ENCODE measurements at places on chromosomes 2 and 18.

- DNase-seq: peak; percentile 69
Observed at GRCh38 chr2:237774811-237775553, 23.6 kb upstream of the RBM44 start.

- DNase-seq: peak; percentile 28
Observed at GRCh38 chr18:70127359-70127758, 78.1 kb downstream of the RTTN start.

DNA sequence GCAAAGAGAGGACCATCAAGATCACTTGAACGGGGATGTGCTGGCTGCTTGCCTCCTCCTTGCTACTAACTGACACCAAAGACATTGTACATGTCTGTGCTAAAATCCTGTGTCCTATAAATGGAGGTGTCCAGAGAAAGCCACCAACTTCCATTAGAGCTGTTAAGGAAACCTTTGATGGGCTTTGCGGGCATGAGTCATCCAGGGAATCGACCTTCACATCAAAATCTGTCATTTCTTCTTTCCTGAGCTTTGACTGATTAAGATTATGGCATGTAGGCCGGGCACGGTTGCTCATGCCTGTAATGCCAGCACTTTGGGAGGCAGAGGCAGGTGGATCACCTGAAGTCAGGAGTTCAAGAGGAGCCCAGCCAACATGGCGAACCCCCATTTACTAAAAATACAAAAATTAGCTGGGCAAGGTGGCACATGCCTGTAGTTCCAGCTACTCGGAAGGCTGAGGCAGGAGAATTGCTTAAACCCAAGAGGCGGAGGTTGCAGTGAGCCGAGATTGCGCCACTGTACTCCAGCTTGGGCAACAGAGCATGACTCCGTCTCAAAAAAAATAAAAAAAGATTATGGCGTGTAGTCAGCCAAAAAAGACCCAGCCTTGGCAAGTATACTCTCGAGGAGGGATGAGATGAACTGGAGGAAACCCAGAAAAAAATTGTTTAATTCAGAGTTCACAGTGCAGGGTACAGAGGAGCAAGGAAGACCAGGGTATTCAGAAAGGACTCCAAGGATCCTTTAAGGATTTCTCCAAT is 115.8 kb downstream of the CABLES1 start:
- DNase-seq: no peak

- no peak for DNase-seq
Observed at GRCh38 chr2:240602266-240603050, 15.9 kb downstream of the CAPN10 start.

DNA sequence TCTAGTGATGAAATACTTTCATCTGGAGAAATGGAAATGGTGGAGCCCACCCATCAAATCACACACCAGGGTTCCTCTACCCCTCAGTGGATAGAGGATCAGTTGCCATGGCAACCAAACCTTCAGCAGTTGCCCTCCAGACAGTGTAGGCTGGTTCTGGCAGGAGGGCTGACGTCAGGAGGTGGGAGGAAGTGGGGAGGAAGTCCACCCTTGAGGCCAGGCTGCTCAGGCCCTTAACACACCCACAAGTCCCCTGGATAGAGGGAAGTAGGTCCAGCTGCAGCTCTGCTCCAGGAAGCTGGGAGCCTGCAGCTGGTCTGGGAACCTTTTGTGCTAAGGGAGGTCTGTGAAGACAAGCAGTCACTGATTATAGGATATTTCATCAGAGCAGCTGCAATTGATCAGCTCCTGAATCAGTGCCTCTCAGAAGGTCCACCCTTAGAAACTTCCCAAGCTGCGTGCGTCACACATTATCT is 186.6 kb downstream of the MTX2 start:
- peak; percentile 63 for DNase-seq

DNA sequence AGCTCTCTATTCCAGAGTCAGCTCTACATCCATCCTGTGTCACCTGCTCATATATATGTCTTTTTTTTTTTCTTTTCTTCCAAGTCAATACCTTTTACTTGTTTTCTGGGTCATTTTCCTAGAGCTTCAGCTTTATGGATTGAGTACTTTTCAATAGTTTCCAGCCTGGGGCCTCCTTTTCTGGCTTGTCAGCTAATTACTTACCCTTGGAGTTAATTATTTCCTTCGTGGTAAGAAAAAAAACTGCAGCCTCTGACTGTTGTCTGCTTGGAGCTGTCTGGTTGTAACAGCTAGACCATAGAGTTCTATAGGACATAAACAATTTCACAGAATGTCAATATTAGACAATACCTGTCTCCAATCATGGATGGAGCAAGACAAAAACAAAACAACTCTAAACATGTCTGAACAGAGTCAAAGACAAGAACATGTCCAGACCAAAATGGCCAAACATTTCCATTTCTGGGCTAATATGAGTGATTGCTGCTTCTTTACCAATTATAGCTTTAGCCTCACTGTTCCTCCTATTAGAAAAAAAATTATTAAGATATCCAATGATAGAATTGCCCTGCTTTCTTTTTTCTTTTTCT is 643.1 kb downstream of the SLC4A3 start:
- peak; percentile 27 for DNase-seq

- no peak for DNase-seq
Observed at GRCh38 chr2:45844796-45845457, 193.5 kb downstream of the PRKCE start.

DNA sequence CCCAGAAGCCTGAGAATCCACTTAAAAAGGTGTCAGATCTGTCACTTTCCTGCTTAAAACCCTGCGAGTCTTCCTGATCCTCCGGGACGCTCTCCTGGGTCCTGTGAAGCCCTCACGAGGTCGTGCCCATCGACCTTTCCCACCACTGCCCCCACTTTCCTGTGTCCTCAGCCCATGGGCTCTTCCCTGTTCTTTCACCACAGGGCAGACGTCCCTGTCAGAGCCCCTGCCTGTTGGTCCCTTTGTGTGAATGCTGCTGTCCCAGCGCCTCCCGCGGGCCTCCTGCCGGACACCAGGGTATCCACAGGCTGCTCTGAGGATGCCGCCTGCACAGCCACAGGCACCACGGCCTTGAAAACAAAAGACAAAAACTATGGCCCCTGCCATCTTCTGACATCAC is 125.6 kb downstream of the TMEM18 start:
- no peak for DNase-seq
